Sciatic nerve (tissue), 2 donors: ENCODE measurements at places on chromosomes 1 and 21. TPM values are rescaled to one million over a fixed set of nuclear protein-coding genes. Genes with fewer than 3 reads are reported as not detected.

DNA sequence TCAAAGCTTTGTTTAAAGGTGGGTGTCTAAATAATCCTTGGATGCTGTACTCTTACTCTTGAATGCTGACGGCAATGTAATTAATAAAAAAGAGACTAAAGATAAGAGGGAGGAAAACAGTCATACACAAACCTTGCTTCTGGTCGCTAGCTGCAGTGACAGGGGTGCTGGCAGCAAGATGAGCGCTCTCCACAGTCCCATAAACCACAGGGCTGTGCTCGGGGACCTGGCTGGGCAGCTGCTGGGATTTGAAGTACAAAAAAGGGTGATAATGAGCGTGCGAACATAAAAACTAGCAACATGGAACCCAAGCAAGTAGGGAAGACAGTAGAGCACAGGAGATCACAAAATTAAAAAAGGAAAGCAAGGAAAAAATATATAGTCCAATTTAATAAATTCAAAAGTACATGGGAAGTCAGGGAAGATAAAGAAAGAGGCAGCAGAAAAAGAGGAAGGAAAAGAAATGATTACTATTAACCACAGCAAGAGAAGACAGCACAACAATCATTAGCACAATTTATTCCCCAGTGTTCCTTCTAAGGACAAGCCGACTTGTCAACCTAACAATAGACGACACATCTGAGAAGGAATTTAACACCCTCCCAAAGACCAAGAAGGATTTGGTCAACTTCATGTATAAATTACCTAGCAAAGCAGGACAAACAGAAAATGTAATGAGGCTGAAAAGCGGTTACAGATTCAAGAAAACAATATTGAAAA, 162.9 kb upstream of the HP1BP3 start:
- no peak for DNase-seq

DNA sequence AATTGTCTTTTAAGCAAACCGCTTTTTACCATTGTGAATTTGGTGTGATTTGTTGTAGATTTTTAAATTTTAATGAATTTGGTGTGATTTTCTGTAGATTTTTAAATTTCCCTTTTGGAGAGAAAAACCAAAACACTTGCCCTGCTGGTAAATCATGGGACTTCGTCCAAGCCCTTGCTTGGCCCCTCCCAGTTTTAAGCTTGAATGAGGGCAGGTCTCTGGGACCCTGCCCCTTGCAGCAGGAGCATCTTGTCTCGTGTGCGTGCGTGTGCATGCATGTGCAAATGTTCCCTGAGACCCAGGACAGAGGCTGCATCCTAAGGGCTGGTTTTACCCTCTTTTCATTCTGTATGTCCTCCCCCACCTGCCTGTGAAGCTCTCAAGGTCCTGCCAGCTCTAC, 248.6 kb downstream of the GREM2 start:
- DNase-seq, result no peak

- no peak for DNase-seq
These were observed 6.5 kb upstream of the SLX9 start for GRCh38 chr21:44933199-44933917.

GRCh38 chr21:18467715-18468114, 64.1 kb upstream of the TMPRSS15 start:
- no peak for DNase-seq

DNA sequence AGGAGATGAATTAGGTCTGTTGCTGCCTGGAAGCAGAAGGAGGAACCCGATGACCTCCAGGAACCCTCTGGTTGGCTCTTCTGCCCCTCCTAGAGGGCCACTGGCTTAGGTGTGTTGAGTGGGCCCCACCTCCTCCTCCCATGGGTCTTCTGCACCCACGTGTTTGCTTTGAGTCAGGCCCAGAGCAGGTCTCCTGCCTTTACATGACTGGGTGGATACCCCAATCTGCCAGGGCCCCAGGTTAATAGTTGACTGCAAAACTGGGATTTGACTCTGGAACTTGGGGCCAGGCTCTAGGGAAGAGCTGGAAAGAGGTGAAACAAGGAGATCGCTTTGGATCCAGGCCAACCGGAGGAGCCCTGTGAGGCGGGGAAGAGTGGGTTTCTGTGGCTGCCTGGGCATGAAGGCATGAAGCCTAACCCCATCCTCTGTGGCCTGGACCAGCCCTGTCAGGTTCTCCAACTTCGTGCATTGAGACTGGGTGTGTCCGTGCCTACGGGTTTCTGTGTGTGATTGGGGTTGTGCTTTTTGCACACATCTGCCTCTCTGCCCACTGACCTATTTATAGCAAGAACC, 7.8 kb upstream of the LAD1 start:
- DNase-seq, result no peak

DNA sequence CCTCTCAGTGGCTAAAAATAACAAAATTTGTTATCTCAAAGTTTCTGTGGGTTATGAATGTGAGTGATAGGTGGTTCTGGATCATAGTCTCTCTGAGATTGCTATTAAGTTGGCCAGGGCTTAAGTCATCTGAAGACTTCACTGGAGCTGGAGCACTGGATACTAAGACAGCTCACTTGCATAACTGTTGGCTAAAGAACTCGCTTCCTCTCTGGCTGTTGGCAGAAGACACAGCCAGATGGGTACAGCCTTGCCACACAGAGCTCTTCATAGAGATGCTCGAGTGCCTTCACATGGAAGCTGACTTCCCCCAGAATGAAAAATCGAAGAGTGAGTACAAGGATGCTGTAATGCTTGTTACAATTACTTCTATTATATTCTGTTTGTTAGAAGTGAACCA, 333.8 kb downstream of the ZP4 start:
- no peak for DNase-seq

DNA sequence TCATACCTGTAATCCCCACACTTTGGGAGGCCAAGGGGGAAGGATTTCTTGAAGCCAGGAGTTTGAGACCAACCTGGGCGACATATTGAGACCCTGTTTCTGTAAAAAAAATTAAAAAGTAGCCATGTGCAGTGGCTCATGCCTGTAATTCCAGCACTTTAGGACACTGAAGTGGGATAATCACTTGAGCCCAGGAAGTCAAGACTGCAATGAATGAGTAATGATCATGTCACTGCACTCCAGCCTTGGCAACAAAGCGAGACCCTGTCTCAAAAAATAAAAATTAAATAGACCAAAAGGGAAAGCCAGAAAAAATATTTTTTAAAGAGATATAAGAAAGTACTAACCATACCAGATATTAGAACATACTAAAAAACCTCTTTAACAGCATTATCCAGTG, 44.7 kb upstream of the LYPLAL1 start:
- no peak for DNase-seq

DNA sequence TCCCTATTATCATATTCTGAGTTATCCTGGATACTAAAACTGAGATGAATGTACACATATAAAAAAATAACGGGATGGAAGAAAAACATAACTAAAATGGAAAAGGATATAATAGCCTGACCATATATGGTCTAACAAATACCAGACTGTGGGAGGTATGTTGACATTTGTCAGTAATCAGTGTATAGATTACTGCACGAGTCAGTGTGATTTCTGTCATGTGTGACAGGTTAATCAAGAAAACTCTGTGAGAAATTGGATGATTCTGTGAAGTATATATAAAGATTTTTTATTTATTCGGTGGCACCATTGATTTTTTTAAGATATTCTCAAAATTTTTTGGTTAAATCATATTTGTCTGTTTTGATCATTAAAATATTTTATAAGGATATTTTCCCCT, 547.3 kb upstream of the B3GALT2 start:
- no peak for DNase-seq

DNA sequence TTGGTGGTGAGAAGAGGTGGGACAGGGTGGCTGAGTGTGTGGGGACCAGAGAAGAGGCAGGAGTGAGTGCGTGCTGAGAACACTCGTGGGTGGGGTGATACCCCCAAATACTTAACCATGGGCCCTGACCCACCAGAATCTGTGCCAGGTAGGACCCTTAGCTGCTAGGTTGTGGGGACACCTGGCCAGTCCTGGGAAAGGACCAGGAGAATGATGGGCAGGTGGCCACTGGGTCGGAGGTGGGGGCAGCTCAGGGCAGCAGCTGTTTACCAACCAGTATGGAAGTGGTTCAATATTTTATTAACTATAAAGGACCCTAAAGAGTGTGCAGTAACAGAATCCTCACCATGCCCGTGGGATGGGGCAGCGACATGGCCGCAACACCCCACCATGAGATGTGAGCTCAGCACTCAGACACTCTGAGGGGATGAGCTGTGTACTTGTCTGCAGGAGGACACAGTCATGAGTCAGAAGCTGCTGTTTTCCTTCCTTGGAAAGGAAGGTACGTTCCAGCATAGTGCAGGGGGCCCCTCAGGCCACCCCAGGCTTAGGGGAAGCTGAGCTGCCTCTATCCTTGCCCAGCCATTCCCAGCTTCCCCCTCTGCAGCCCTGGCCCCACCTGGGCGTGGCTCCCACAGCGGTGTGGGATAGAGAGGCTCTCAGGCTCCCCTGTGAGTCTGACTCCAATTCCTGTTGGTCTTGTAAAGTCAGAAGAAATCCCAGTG, 25.4 kb downstream of the TEX35 start:
- no peak for DNase-seq

DNA sequence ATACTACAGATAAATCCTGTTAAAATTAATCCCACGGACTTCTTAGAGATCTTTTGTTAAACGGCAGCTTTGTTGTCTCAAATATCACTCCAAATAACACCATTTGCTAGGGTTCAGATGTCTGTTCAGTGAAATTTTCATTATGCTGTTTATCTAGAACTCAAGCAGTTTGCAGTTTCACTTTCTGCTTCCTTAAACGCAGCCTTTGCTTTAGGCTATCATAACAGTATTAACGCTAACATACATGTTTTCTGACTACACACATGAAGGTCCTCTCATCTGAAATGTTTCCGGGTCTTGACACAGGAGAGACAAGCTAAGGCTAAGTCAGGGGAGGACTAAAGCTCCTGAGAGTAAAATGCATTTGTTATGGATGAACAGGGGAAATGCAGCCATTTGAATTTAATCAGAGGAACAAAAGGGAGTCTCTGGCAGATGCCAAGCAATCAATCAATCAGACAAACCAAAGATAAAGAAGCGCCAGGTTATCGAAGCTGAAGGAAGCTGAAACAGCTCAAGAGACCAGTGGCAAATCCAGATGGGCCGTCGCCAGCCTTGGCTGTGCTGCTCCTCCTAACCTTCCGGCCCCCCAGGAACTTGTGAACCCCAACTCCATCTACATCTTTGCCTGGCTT, 16.9 kb downstream of the CCSAP start:
- DNase-seq, result no peak

GRCh38 chr1:156754219-156754618, 2.7 kb upstream of the HDGF start:
- DNase-seq, result no peak

DNA sequence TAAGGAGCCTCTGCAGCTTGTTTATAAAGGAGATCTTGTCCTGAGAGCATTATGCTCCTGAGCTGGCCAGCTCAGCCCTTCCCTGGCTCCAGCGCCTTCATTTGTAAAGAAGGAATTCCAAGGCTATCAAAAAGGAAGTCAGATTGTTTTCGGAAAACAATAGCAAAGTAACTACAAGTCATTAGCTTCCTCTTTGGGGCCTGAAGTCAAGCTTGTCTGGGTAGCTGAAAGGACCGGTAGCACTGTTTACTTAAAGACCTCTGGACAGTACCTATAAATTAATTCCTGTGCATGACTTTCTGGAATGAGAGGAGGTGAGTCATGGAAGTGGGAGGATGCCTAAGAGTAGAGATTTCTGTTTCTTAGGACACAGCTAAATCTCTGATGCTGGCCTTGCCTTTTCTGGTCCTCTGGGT, 20.7 kb upstream of the GJA5 start:
- DNase-seq, result no peak

GRCh38 chr1:58627221-58627620, 50.2 kb upstream of the TACSTD2 start:
- no peak for DNase-seq

DNA sequence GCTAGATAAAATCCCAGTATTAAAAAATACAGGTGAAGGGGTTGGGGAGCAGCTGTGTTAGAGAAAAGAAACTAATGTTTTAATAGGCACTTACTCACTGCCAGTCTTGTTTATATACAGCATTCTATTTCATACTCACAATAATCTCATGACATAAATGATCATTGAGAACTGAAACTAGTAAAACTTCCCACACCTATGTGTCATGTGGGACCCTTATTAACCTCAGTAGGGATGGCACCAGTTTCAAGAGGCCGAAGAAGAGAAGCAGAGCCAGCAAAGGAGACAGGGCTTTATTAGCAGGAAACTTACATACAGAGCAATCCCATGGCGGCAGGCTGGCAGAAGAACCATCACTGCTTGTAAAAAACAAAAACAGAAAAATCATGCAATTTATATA, 48.8 kb upstream of the KCNH1 start:
- DNase-seq, result no peak

- no peak for DNase-seq
These were observed 21.1 kb downstream of the C2CD2 start for GRCh38 chr21:41932576-41933312.

- no peak for DNase-seq
These were observed 21.8 kb downstream of the ADORA1 start for GRCh38 chr1:203149188-203149840.

DNA sequence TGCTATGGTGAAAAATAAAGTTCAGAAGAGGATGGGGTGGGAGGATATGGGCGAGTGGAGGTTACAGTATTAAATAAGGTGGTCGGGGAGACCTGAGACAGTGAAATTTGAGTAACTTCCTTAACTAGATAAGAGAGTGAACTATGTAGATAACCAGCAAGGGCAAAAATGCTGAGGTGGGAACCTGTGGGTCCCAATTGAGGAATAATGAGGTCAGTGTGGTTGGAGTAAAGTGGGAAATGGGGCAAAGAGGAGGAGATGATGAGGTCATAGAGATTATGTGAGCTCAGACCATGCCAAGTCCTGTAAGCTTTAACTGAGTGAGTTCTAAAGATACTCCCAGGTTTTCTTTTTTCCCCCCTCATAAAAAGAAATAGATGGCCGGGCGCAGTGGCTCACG, 614.6 kb upstream of the PLXNA2 start:
- no peak for DNase-seq

YARS1 gene
- 46.8 TPM for total RNA-seq

FCER1A gene
- total RNA-seq, result 3.5 TPM

OR2G6 gene
- not detected for total RNA-seq

TMEM269 gene
- total RNA-seq, result 0.31 TPM

ZNF648 gene
- total RNA-seq, result 0.53 TPM

SOAT1 gene
- 31.3 TPM for total RNA-seq

ACKR1 gene
- total RNA-seq, result 156 TPM

AK2 gene
- total RNA-seq, result 111 TPM

TXNIP gene
- total RNA-seq, result 609 TPM

PLA2G2D gene
- not detected for total RNA-seq

PDZK1IP1 gene
- total RNA-seq, result 2.4 TPM

KRTAP10-10 gene
- total RNA-seq, result not detected

RGS4 gene
- total RNA-seq, result 10.7 TPM

NBPF26 gene
- 59.3 TPM for total RNA-seq
